Iris pigment epithelial cell (primary cell): ENCODE measurements at places on chromosomes 1 and 21.
A peak's percentile ranks its signal among the peaks of the same experiment; 100 is the strongest.

DNA sequence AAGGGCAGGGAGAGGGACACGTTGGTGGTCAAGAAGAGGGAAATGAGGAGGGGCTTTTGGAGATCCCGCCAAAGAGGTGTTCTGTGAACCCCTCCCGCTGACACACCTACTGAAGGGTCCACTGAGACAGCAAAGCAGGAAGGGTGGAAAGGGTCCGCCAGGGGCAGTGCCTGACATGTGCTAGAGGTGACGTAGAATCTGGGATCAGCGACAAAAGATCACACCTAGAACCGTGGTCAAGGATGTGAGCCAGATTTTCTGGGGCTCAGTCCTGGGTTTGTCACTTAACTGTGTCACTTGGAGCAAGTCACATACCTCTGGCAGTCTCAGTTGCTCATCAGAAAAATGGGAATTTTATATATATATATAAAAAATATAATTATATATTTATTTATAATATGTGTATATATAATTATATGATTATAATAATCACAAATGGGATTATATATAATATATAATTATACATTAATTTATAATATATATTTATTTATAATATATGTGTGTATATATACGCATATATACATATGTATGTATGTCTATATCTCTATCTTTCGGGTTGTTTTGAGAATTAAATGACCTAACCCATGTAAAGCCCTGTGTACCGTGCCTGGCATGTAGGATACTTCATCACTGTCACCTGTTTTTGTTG, 35.0 kb upstream of the ATP5PO start:
- no peak for DNase-seq

GRCh38 chr1:236845830-236846229, 50.7 kb downstream of the MTR start:
- no peak for DNase-seq

DNA sequence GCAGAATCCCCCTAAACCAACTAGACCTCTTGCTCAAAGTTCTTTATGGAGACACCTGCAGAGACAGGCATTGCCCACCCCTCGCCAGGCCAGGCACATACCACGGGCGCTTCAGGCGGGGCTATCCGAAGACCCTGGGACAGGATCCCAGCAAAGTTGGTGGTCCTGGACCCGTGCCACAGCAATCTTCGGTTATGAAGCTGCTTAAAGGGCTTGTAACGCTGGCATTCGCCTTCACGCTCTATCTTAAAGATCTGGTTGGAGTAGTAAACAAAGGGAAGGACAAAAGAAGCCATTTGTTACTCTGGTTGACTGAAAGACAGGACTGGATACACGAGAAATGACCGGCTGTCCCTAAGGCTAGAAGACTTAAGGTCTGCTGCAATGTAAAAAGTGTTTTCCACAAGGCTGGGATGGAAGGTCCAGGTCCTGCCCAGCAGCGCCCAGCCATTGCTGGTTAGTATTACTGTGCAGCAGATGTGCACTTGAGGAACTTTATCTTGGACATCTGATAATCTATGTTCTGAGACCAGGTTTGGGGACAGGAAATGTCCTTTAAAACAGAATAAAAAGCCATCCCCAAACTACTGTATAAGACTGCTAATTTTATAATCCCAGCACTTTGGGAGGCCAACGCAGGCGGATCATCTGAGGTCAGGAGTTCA, 42.9 kb downstream of the PARP1 start:
- no peak for DNase-seq

GRCh38 chr1:180560200-180560867, 1.6 kb downstream of the OVAAL start:
- no peak for DNase-seq

DNA sequence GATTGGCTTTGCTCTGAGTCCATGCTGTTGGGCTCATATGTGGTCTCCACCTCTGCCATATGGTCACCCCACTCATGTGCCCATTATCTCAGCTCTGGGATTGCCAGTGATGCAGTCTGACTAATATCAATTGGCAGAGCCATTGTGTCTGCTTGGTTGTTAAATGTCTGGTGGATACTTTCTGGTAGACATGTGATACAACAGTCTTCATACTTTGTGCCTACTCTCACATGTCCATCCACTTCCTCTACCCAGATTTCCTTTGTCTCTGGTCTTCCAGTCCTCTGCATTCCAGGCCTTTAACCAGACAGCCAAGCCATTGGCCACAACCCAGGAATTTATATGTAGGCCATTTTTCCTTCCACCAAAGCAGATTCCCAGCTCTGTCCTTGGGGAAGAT, 30.8 kb upstream of the DIPK1A start:
- no peak for DNase-seq

- no peak for DNase-seq
These were observed 33.6 kb downstream of the CD58 start for GRCh38 chr1:116537040-116537831.

- DNase-seq, result no peak
These were observed 129.8 kb downstream of the CNIH3 start for GRCh38 chr1:224745924-224746323.

GRCh38 chr1:20936216-20936615, 149.1 kb upstream of the HP1BP3 start:
- DNase-seq, result no peak

DNA sequence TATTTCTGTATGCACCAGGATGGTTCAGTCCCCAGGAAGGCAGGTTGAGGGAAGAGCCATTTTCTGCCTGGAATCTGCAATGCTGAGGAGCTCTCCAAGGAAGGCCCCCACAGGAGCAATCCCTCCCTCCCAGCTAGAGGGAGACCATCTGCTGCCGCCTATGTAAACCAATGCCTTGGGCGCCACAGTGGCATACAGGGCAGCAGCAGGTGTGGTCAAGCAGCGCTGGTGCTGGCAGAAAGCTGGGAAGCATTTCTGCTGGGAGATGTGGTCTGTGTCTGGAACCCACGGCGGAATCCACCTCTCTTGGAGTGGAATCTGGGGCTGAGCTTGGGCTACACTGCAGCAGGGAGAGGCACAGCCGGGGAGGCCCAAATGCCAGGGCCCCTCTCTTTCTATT, 283.3 kb downstream of the RRAGC start:
- DNase-seq, result no peak

DNA sequence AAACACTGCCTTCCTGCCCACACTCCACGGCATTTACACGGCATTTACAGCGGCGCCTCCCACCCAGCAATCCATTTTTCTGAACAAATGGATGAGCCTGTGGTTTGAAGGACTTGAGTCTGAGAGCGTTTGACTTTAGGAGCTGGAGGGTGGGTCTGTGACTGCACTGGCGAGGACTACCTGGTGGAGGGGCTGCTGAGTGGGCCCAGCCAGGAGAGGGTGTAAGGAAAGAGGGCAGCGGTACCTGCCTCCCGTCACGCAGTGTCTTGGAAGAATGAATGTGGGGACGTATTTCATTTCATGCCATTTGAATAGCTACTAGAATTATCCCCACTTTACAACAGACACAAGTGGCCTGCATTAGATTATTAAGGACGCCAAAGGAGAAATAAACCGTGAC, 62.9 kb downstream of the B3GALT5 start:
- DNase-seq, result no peak

DNA sequence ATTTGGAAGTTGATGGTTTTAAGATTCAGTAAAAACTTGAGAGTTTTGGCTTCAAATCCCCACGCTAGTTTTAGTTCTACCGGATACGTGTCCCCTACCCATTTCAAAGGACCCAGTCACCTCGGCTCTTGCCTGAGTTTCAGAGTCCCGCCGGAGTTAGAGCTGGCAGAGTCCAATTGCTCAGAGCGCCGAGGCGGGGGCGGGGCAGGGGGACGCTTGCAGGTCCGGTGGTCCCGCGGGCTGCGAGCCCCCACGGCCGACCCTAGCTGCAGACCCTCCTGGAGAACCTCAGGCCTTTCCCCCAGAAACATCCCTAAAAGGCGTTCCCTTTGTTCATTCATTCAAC, 765 bp upstream of the VPS45 start:
- DNase-seq, result no peak

DNA sequence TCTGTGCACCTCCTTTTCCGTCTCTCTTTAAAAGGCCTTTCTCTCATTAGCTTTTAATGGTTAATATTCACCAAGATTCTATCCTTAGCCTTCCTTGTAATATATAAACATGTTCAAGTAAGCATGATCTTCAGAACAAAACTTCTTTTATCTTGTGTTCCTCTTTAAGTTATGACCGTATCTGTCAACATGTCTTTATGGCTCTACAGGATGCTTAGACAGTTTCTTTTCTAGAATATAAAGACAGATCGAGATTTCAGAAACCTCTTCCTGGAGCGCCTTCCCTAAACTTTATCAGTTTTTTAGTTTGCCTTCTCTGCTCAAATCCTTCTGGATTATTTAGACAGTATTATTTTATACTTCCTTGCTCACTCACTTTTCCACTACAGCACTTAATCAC, 7.2 kb downstream of the RO60 start:
- no peak for DNase-seq

- peak; percentile 22 for DNase-seq
These were observed 649 bp downstream of the AHDC1 start for GRCh38 chr1:27603309-27603680.

- no peak for DNase-seq
These were observed 101.7 kb downstream of the HUNK start for GRCh38 chr21:31974454-31974985.

DNA sequence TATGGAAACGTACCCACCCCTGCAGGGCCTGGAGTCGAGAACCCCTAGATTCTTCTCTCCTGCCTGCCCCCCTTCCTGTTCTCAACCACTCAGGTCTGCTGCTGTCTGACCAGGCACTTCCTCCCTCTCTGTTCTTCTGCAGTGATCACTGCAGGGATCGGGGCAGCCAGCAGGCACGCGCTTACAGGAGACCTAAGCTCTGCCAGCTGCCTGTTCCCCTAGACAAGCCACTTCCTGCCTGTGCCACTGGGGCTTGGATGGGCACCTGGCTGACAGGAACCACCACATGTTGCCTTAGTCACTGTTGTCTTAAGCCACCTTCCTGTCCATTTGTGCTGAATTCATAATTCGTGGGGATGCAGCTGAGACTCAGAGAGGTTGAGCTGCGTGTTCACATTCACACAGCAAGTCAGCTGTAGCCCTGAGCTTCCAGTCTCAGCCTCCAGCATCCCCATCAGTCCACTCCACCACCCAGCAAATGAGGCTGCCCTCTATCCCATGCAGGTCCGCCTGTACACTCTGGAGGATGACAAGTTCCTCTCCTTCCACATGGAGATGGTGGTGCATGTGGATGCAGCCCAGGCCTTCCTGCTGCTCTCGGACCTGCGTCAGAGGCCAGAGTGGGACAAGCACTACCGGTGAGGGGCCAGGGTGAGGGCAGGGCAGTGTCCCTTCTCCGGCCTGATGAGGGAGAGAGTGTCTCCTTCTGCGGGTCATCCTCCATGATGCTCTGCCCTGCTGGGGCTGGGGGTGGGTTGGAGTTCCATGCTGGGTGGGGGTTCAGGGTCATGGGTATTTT, 18.6 kb downstream of the FAM151A start:
- no peak for DNase-seq

- DNase-seq, result no peak
These were observed 38.1 kb downstream of the RGS2 start for GRCh38 chr1:192846950-192847349.

GRCh38 chr1:246372559-246372958, 134.5 kb downstream of the SMYD3 start:
- DNase-seq, result no peak

- DNase-seq, result no peak
These were observed 161.7 kb downstream of the TGFBR3 start for GRCh38 chr1:91724231-91724630.

GRCh38 chr1:168387781-168388760, 107.4 kb downstream of the TBX19 start:
- no peak for DNase-seq

- DNase-seq, result peak; percentile 94
These were observed 2.6 kb downstream of the COL16A1 start for GRCh38 chr1:31701091-31701736.

DNA sequence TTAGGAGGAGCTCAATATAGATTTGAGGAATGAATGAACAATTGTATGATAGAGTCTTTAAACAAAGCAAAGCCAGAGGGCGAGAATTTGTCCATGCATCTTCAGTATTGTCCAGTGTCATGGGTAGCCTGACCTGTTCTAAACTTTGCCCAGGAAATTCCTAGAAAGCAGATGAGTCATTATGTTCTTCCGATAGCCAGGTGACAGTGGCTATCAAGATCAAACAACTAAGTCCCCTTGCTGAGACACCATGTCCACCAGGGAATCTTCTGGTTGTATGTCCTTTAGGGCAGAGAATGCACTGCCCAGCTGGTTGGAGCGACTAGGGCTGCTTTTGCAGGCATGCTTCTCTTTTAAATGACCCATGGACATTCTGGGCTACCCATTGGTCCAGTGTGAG, 1.8 kb upstream of the SLC26A9 start:
- no peak for DNase-seq

DNA sequence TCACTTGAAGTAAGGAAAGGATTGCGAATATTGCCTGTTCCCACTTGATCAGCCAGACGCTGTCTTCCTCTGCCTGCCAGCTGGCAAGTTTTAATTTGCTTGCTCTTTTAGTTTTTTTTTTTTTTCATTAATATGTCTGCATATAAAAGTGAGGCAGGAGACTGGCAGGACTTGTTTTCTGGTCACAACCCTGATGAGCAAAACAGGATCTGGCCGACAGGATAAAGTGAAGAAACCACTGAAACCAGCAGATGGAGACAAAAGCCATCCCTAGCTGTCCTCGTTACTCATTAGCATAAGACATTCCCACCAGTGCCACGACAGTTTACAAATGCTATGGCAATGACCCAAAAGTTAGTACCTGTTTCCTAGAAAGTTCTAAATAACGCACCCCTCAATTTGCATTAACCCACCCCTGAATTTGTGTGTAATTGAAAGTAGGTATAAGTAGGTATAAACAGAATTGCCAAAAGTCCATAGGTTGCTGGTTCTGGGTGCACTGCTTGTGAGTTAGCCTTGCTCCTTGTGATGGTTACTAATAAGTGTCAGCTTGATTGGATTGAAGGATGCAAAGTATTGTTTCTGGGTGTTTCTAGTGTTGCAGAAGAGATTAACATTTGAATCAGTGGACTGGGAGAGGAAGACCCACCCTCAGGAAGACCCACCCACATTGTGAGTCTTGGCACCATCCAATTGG, 60.8 kb downstream of the ZNF684 start:
- peak; percentile 53 for DNase-seq

- DNase-seq, result peak; percentile 34
These were observed 145.2 kb downstream of the FOXD2 start for GRCh38 chr1:47582891-47583608.

DNA sequence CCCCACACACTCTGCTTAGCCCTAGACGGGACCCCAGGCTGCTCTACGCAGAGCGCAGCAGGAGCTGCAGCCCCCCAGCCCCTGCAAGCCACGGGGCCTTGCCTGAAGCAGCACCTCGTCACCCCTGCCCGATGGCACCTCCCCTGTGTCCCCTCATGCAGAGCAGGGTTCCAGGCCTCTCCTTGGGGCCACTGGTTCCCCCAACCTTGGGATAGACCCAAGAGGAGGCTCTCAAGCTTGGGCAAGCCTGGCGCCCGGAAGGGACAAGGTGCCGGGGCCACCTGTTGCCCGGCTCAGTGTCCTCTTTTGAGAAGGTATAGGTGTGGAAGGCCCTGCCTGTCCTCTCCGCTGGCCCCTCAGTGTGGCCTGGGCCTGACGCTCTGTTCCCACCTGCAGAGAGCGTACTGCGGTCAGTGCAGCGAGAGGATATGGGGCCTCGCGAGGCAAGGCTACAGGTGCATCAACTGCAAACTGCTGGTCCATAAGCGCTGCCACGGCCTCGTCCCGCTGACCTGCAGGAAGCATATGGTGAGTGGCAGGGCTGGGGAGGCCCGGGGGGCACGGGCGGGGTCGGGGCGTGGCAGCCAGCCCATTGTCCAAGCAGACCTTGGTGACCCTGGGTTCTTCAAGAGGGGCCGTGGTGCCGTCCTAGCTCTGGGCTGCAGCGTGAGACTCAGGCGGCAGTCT, 50.6 kb downstream of the FAAP20 start:
- no peak for DNase-seq

- no peak for DNase-seq
These were observed 23.0 kb downstream of the APP start for GRCh38 chr21:26147535-26147934.
